ENCODE measurements at places on chromosomes 11 and 22.

- DNase-seq: no peak
These were observed 59.1 kb downstream of the AMBRA1 start for GRCh38 chr11:46534711-46535110.

GRCh38 chr11:119342023-119342300 is 1.3 kb upstream of the C1QTNF5 start:
- DNase-seq: no peak

GRCh38 chr11:2219318-2220017 is 47.9 kb upstream of the TH start:
- no peak for DNase-seq

- DNase-seq: no peak
These were observed 379.7 kb downstream of the NTM start for GRCh38 chr11:131750152-131750551.

DNA sequence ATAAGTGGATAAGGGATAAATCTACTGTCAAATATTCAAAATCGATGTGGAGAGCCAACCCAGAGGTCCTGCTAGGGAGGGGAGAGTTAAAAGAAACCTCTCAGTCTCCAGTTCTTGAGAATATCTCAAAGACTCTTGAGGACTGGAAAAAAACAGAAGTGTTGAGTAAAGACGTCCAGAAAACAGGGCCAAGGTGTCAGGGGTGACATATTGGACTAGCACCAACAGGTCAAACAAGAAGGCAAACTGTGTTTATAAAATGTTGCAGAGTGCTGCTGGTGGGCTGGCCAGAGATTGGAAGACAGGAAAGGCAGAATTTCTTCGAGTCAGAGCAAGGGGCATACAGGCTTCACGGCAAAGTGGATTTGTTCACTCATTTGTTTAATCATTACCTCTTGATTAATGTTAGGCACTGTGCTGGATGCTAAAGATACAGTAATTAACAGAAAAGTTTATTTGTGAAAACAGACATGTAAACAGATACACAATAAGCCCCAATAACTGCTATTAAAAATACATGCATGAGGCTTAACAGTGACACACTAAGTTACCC is 33.7 kb upstream of the SMPD1 start:
- DNase-seq: no peak

DNA sequence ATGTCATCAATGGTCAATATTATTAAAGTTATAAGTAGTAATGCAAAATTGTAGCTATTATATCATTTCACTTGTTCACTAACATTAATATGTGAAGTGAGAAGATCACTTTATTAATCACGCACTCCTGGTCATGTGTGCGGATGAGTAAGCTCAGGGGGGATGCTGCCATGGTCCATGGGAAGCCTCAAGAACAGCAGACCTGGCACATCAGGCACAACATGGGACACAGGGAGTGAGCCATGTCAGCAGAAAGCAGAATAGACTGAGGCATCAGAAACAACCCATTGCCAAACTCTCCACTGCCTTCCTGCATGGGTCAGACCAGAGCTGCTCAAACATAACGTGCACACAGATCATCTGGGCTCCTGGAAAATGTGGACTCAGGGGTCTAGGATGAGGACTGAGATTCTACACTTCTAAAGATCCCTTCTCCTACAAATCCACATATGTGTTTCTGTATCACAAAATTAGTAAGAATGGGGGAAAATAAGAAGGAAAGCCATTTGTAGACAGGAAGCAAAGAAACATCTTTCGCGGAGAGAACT is 63.8 kb upstream of the VPREB1 start:
- no peak for DNase-seq

- DNase-seq: no peak
These were observed 296.2 kb downstream of the DDX10 start for GRCh38 chr11:108961095-108961494.

- no peak for DNase-seq
These were observed 3.4 kb upstream of the RCOR2 start for GRCh38 chr11:63920126-63920938.

DNA sequence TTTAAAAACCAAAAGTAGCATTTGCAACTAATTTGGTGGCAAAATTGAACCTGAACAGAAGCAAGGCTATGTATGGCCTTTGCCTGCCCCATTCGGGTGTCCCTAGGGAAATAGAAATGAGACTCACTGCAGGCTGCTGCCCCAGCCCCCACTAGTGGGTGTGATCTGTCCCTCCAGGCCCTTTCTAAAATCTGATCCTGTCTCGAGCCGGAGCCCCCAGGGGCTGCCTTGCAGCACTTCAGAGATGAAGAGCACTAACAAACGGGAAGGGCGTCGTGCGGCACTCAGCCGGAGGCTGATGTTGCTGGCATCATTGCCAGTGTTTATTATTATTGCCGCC is 43.2 kb downstream of the CD82 start:
- DNase-seq: no peak

DNA sequence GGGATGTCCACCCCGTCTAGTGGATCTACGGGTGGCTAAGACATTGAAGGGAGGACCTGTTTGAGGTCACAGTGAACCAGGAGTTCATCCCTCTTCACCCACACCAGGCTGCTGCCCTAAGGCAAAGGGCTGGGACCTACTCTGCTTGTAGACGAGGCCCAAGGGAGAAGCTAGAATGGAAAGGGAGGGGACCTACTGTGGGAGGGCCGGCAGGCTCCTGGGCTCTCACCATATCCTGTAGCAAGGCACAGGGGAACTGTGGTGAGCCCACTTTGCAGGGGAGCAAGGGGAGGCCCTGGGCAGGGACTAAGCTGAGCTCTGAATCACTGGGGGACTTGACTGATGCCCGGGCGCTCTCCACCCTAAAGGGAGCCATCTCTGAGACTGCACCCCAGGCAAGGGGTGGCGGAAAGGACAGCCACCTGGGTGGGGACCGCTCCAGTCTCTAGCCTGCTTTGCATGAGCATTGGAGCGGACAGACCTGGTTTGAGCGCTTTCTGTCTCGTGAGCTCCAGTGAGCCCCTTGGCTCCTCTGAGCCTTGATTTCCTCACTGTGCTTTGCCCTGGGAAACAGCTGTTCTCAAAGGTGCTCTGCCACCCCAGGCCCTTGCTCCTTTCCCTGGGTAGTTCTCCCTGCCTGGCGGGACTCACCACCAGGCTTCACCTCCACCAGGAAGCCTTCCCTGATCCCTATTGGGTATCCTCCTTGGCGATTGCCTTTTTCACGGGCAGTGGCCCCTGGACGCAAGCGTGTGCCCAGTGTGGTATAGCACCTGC is 24.2 kb downstream of the PARVG start:
- DNase-seq: no peak

GRCh38 chr11:119912229-119912628 is 183.2 kb upstream of the NECTIN1 start:
- no peak for DNase-seq

- DNase-seq: peak; percentile 71
These were observed at the start of gene SIPA1 for GRCh38 chr11:65637794-65638419. SIPA1 (plus strand) TSS chr11:65638101; CDS start chr11:65640922, 2,821 bp downstream.

GRCh38 chr11:115363921-115364320 is 140.3 kb downstream of the CADM1 start:
- DNase-seq: no peak

DNA sequence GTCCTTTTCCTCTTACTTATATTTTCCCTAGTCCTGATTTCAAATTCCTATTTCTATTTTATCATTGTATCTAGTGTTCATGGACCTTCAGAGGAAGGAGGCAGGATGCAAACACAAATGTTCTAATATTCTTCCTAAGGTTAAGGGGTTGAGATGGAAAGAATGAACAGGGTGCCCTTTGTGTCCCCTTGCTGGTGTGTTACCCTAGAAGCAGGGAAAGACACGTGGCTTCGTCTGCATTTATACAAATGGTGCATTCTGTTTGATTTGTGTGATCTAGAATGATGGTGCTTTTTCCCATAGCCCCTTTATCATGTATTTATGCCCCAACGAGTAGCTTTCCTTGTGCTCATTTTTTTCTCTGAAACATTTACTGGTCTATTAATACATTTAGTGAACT is 76.2 kb downstream of the PLEKHA7 start:
- DNase-seq: no peak

DNA sequence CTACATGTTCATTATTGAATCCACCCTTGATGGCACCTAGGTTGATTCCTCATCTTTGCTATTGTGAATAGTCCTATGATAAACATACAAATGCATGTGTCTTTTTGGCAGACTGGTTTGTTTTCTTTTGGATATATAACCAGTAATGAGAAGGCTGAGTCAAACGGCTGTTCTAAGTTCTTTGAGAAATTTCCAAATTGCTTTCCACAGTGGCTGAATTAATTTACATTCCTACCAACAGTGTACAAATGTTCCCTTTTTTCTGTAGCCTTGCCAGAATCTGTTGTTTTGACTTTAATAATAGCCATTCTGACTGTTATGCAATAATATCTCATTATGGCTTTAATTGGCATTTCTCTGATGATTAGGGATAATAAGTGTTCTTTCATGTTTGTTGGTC is 184.9 kb downstream of the CASP12 start:
- DNase-seq: no peak

- no peak for DNase-seq
These were observed 132.1 kb upstream of the TTC12 start for GRCh38 chr11:113182288-113182687.

- no peak for DNase-seq
These were observed 3.3 kb upstream of the KCNJ11 start for GRCh38 chr11:17391493-17392355.

- DNase-seq: no peak
These were observed 916.5 kb upstream of the FAT3 start for GRCh38 chr11:91308069-91308468.

- DNase-seq: no peak
These were observed 27.1 kb downstream of the RNF169 start for GRCh38 chr11:74775762-74776161.

GRCh38 chr22:49161002-49161850 is 666.4 kb downstream of the BRD1 start:
- DNase-seq: no peak

- no peak for DNase-seq
These were observed 6.7 kb downstream of the NFAM1 start for GRCh38 chr22:42425337-42425988.

DNA sequence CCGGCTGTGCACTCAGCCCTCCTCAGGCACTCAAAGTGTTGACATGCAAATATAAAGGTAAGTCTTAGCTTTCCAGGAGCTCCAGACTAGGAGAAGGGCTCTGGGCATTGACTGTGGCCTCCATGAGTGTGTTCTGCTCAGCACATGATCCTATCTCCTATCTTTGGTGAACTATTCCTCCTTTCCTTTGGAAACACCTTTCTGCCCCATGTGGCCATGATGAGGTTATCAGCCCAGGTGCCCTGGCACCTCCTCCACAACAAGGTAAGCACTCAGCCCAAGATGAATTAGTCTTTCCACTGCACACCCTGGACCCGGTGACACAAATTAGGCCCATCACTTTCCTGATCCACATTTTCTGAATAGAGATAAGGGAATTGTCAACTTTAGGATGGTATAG is 37.9 kb upstream of the LMO1 start:
- DNase-seq: no peak

- DNase-seq: peak; percentile 74
These were observed 9.7 kb upstream of the AHNAK start for GRCh38 chr11:62556108-62556874.

- no peak for DNase-seq
These were observed 40.1 kb upstream of the APLNR start for GRCh38 chr11:57276971-57277675.

DNA sequence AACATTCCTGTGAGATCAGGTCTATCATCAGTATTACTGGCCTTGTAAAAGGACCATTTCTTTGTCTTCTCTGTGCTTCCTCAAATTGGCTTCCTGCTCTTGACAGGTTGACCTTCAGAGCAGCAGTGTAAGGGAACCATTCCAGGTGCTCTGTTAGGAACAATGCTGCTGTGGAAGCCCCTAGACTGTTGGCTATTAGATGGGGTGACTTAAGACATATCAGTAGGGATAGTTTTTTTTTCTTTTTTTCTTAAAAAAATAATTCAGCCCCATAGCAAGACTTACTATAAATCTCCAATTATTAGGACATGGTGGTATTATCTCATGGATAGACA is 37.6 kb downstream of the COA4 start:
- no peak for DNase-seq

- DNase-seq: no peak
These were observed 38.1 kb upstream of the CTTN start for GRCh38 chr11:70360211-70360610.

DNA sequence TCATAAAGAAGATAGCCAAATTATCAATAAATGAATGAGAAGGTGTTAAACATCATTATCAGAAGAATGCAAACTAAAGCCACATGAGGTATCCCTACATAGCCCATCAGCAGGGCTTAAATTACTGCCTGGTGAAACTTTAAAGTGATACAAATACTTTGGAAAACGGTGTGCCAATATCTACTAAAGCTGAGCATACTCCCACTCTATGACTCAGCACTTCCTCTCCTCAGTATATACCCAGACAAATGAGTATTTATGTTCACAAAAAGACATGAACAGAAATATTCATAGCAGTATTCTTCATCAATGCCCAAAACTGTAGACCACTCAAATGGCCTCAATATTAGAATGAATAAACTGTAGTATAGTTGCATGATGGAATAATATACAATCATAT is 284.6 kb upstream of the ZC3H12C start:
- DNase-seq: no peak

DNA sequence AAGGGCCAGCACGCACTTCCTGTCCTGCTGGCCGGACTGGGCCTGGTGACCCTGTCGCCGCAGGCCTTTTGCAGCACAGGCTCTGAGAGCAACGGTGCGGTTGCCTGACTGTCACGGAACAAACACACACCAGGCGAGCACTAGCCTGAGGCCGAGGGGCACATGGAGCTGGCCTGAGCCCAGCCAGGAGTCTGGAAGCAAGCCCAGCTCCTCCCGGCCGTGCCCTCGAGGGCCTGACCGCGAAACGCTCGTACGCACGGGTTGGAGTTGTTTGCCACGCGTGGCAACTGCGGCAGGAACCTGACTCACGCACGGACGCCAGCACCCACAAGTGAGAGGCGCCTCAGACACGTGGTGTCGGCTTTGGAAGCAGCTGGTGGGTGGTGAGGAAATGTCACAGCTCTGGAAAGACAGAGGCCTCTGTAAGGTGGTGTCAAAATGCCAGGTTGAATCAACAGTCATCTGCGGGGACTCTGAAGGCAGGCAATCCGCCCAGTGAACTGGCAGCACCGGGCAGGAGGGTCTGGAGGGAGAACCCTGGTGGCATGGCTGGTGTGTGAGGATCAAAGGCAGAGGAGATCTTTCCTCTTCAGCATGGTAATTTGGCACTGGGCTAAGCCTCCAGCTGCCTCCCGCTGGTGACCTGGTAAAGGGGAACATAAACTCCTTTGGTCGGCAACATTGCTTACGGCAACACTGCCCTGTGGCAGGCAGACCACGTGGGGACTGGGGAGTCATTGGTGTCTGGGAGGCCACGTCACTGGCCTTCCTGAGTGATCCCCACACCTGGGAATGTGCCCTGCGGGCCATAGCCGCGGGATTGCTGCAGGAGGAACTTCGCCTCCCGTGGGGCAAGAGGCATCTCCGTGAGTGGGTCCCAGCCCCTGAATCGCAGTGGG is 15.3 kb upstream of the IL17REL start:
- DNase-seq: no peak

GRCh38 chr11:65432686-65433582 is 10.3 kb downstream of the NEAT1 start:
- DNase-seq: no peak

- no peak for DNase-seq
These were observed 189.8 kb downstream of the CSNK2A3 start for GRCh38 chr11:11163236-11163635.

GRCh38 chr11:889687-890475 is 20.7 kb downstream of the CHID1 start:
- DNase-seq: no peak

Measured in T-helper 9 cell (primary cell).